Endodermal cell (in vitro differentiated cells): ENCODE measurements at places on chromosomes 12 and 14. TPM values are rescaled to one million over a fixed set of nuclear protein-coding genes. Genes with fewer than 3 reads are reported as not detected.

DNA sequence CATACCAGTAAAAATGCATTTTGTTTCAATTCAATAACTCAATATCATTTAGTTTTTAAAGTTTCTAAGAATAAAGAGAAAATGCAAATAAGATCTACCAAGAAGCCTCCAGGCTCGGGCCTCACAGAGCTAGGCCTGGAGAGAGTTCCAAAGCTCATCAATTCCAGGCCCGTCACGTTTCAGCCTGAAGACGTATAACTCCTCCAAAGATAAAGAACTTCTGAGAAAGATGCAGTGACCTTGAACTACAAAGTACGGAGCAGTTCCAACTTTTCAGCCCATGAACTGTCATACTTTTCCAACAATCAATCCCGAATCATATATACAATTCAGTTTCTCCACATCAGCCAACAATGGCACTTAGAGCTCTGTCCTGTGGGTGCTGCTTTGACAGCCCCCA, 17.8 kb downstream of the CORO1C start:
- H3K4me1 ChIP-seq = no peaks in the 10 kb centered on the region
- no peak overlapping the region for H3K4me3 ChIP-seq
- H3K36me3 ChIP-seq = peaks cover 18% of the 10 kb centered on the region
- DNase-seq = no peak

DNA sequence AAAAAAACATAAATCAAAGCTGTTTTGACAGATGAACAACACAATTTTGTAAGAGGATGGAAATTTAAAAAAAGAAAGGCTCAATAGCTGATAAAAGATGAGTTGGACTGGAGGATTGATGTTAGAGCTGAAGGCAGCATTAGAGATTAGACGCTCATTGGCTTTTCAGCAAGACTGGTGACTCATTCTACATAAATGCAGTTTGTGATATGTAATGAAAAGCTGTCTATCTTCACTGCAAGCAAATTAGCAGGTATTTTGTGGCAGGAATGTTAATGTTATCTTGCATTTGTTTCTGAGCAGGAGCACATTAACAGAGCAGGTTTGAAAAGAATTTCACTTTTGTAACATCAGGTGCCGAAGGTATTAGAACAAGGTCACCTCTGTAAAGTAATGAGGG, 442.7 kb upstream of the NOVA1 start:
- H3K4me3 ChIP-seq = peak overlapping the region; percentile 16
- no peak overlapping the region for H3K27ac ChIP-seq
- H3K36me3 ChIP-seq = no peaks in the 10 kb centered on the region
- DNase-seq = no peak
- H3K27me3 ChIP-seq = no peaks in the 10 kb centered on the region

CISTR gene
- not detected in 3 replicates for total RNA-seq

DNA sequence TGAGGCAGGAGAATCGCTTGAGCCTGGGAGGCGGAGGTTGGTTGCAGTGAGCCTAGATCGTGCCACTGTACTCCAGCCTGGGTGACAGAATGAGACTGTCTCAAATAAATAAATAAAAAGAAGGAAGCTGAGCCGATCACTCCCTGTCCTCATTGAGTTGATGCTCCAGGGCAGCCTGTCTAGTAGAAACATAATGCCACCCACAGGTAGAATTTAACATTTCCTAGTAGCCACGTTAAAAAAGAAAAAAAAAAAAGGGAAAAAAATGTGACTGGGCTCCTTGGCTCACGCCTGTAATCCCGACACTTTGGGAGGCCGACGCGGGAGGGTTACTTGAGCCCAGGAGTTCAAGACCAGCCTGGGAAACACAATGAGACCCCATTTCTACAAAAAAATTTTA, 135.7 kb downstream of the SCARB1 start:
- H3K36me3 ChIP-seq = no peaks in the 10 kb centered on the region
- no peak for DNase-seq
- H3K4me1 ChIP-seq = peaks cover 4% of the 10 kb centered on the region
- H3K27me3 ChIP-seq = no peaks in the 10 kb centered on the region
- H3K27ac ChIP-seq = no peak overlapping the region

OTX2 gene
- 348 to 1,028 TPM (median 375 TPM) in 3 replicates for total RNA-seq

CCDC177 gene
- total RNA-seq = 4.0 and 4.7 TPM in 2 replicates

TEDC1 gene
- 23.8 and 24.0 TPM in 2 replicates for total RNA-seq

DNA sequence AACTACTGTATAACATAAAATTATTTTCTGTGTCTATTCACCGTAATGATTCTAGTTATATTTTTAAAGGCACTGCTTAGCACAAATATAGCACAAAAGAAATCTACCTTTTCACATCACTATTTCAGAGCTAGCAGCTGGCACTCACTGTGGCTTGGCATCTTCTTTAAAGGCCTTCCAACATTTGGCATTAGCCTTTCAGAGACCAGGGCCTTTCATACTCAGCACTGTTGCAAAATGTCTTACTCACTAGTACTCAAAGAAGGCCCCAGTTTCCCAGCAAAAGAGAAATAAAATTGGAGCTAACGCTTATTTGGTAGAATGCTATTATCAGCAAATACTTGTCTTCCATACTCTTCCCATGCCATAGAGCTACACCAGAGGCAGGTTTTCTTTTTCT, 238.4 kb downstream of the MED13L start:
- H3K27ac ChIP-seq = no peak overlapping the region
- no peak overlapping the region for H3K4me3 ChIP-seq
- peaks cover 5% of the 10 kb centered on the region for H3K36me3 ChIP-seq
